Cortex of kidney (tissue), 1 donor: ENCODE measurements at places on chromosomes 1 and 21.

GRCh38 chr1:32997381-32997891 lies 32.8 kb upstream of the RNF19B start:
- no peak for DNase-seq

DNA sequence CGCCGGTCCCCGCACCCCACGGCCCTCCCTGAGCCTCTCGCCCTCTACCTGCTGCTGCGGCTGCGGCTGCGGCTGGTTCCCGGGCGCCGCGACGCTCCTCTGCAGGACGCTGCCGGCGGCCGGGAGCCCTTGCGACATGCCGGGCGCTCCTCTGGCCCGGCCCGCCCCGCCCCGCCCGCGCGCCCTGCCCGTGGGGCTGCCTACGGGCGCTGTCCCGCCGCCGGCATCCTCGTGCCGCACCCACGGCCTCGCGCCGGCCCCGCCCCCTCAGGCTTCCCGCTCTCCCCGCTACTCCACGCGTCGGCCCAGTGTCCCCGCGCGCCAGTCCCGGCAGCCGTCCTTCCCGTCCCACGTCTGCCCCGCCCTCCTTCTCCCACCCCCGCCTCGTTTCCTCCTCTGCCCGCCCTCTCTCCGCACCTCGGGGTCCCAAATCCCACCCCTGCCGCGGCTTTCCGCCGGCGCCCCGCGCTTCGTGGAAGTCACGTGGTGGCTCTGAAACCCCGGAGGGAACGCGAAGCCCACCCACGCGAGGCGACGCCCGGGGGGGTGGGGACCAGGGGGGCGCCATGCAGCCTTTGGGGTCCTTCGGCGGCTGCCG lies at the start of gene BATF3:
Gene BATF3 (minus strand): TSS at position 216 of the 598 bp plus-strand sequence. CDS start 78 bp downstream, at position 138.
- DNase-seq: no peak

DNA sequence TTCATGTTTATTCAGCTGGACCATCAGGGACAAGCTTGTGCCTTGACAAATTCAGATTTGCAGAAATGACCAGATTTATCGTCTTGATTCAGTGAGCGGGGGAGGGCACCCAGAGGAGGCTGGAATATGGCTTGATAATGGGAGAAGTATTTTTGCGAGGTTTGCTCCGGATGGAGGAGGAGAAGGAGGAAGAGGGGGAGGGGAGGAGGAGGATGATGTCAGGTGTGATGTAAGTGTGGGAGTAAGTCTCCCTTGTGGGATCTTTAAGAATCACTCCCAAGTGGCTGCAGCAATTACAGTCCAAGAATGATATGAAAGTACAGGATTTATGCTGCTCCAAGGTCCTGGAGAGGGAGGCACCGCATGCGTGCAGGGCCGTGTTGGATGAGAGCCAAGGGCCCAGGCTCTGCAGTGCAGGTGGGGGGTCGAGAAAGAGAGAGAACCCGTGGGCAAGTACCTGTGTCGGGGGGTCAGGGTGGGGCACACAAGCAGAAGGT lies 5.6 kb upstream of the ZNF496 start:
- no peak for DNase-seq

DNA sequence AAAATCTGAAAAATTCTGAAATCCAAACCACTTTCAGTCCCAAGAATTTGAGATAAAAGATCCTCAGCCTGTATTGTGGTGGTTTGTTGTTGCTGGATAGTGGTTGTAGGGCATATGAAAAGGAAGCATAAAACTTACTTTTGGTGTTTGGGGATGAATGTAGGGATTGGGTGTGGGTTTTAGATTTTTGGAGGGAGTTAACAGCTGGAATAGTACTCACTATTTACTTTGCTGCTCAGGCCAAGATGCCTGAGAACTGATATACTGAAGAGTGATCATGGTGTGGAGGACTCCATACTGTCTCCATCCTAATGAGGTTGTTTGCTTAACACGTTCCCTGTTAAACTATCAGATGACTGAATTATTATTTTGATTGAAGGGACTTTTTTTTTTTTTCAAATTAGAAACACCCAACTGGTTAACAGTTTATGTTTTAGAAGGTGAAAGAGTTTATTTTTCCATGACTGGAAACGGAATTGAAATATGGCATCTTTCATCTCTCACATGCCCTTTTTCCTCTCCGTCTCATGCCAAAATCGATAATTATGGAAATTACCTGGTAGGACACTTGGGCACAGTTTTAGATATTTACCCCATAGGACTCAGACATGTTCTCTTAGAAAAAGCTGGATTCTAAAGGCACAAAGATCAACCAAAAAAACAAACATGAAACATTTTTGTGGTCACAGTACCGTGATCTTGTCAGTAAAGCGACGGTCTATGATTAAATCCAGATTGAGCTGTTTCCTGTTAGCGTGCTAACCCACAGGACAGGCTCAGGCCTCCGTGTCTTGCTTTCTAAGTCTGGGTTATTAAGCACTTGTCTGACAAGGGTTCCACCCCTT lies 37.3 kb downstream of the RGL1 start:
- DNase-seq: no peak

DNA sequence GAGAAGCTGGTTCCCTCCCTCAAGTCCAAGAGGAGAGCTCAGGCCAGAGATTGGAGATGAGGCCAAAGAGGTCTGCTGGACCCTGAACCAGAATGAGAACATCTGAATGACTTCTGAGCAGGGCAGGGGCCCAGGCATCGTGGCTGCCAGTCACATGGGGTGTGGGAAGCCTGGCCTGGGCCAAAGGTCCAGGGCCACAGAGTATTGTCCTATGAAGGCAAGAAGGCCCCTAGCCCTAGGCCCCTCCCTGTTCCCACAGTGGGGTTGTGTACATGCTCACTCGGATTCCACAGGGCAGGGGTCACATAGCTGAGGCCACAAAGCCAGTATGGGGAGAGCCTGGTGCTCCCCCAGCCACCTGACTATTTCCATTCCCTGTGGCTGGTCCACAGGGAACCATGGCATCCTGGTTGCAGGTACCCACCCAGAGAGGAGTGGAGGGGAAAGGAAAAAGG lies 18.5 kb upstream of the SLC1A7 start:
- DNase-seq: no peak
